ENCODE measurements at places on chromosomes 1 and 21. TPM values are rescaled to one million over a fixed set of nuclear protein-coding genes. Genes with fewer than 3 reads are reported as not detected.
A peak's percentile ranks its signal among the peaks of the same experiment; 100 is the strongest.

CFAP45 gene
- total RNA-seq = not detected

- no peak overlapping the region for H3K4me3 ChIP-seq
- DNase-seq = no peak
- no peaks in the 10 kb centered on the region for H3K36me3 ChIP-seq
- H3K27ac ChIP-seq = no peak overlapping the region
Observed at GRCh38 chr1:56534130-56534651, 45.2 kb downstream of the PLPP3 start.

ANGPTL3 gene
- not detected for total RNA-seq

GRCh38 chr21:38777531-38777930, 28.2 kb upstream of the ETS2 start:
- H3K36me3 ChIP-seq = no peaks in the 10 kb centered on the region
- no peak overlapping the region for H3K4me3 ChIP-seq
- no peak overlapping the region for H3K27ac ChIP-seq
- no peak for DNase-seq

DNA sequence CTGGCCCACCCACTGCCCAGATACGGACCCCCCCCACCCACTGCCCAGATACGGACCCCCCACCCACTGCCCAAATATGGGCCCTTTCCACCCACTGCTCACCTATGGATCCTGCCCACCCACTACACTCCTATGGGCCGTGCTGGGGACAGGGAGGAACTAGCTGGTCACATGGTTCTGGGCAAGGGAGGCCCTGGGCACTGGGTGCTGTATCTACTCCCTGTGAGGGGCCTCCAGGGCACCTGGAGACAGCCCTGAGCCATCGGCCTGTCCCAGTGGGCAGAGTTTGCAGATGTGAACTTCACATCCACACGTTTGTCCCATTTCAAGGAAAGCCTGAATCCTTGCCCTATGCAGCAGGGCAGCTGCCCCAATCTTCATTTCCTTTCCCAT, 71.4 kb upstream of the COL6A1 start:
- H3K4me3 ChIP-seq = no peak overlapping the region
- no peak overlapping the region for H3K27ac ChIP-seq
- H3K27me3 ChIP-seq = no peaks in the 10 kb centered on the region
- no peaks in the 10 kb centered on the region for H3K4me1 ChIP-seq

GRCh38 chr1:27366113-27366410, 699 bp downstream of the MAP3K6 start:
- H3K27me3 ChIP-seq = no peaks in the 10 kb centered on the region
- peak overlapping the region; percentile 99 for H3K27ac ChIP-seq
- H3K4me3 ChIP-seq = peak overlapping the region; percentile 97
- DNase-seq = no peak

- H3K27me3 ChIP-seq = no peaks in the 10 kb centered on the region
- peaks cover 19% of the 10 kb centered on the region for H3K4me1 ChIP-seq
- no peaks in the 10 kb centered on the region for H3K36me3 ChIP-seq
- H3K27ac ChIP-seq = peak overlapping the region; percentile 14
Observed at GRCh38 chr1:59487335-59488031, 190.6 kb downstream of the FGGY start.

PEX11B gene
- total RNA-seq = 23.6 TPM

DNA sequence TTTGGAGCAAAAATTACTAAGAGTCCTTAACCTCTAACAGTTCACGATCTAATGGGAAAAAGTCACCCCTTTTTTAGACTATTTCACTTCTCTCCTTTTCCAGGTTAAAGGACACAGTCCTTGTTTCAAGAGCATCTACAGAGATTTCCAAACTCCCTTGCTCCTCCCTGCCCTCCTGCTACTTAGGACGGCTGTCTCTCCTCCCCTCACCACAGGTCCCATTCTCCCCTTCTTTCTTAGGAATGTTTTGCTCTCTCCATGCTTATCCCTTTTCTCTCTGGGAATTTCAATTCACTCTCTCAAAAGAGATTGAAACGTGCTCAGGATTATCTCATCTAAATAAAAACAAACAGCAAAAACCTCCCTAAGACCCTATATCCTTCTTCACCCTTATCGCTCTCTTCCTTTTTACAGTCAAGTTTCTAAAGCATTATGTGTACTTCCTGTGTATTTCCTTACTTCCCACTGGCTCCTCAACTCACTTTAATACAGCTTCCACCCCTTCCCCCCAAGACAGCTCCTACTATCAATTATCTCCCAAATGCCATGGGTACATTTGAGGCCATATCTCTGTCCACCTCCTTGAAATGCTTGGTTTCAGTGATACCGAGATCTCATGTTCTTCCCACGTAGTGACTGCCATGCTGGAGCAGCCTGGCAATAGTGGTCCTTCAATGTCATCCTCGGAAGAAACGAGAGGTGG, 43.2 kb upstream of the ZNF281 start:
- DNase-seq = no peak
- no peaks in the 10 kb centered on the region for H3K36me3 ChIP-seq
- no peaks in the 10 kb centered on the region for H3K4me1 ChIP-seq
- no peak overlapping the region for H3K4me3 ChIP-seq
- no peak overlapping the region for H3K27ac ChIP-seq

- no peak overlapping the region for H3K4me3 ChIP-seq
- H3K27ac ChIP-seq = no peak overlapping the region
- H3K4me1 ChIP-seq = no peaks in the 10 kb centered on the region
- H3K27me3 ChIP-seq = no peaks in the 10 kb centered on the region
- DNase-seq = no peak
Observed at GRCh38 chr21:44397431-44398031, 44.1 kb downstream of the TRPM2 start.

GRCh38 chr1:111290630-111291029, at the start of gene CHIA:
TSS of gene CHIA (plus strand) at chr1:111290851. CDS start at chr1:111310468, 19,617 bp downstream.
- H3K36me3 ChIP-seq = no peaks in the 10 kb centered on the region
- no peak within 1 kb of the TSS for H3K4me3 ChIP-seq
- no peaks in the 10 kb centered on the region for H3K4me1 ChIP-seq
- no peak for DNase-seq
- no peak within 1 kb of the TSS for H3K27ac ChIP-seq

DNA sequence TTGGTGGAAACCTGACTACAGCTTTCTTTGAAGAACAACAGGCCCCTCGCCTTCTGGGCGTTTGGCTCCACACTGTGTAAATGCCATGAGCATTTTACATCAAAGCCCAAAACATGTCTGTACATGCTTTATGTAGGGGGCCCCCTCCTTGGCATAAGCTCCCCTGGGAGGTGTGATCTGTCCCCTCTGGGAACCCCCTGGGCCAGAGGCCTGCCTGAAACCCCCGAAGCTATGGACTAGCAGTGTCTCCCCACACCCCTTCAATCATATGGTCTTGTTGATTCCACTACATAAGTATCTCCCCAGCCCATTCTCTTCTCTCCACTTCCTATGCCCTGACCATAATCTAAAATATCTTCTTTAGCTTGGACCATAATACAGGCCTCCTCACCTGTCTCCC, 241.5 kb downstream of the C1orf94 start:
- no peak for DNase-seq
- no peaks in the 10 kb centered on the region for H3K27me3 ChIP-seq
- H3K27ac ChIP-seq = no peak overlapping the region
- H3K36me3 ChIP-seq = no peaks in the 10 kb centered on the region
- peaks cover 6% of the 10 kb centered on the region for H3K4me1 ChIP-seq
- no peak overlapping the region for H3K4me3 ChIP-seq

- H3K27me3 ChIP-seq = no peaks in the 10 kb centered on the region
- H3K4me3 ChIP-seq = no peak overlapping the region
- no peak for DNase-seq
- H3K36me3 ChIP-seq = no peaks in the 10 kb centered on the region
- H3K27ac ChIP-seq = no peak overlapping the region
Observed at GRCh38 chr1:199762572-199762971, 264.9 kb upstream of the NR5A2 start.

DNA sequence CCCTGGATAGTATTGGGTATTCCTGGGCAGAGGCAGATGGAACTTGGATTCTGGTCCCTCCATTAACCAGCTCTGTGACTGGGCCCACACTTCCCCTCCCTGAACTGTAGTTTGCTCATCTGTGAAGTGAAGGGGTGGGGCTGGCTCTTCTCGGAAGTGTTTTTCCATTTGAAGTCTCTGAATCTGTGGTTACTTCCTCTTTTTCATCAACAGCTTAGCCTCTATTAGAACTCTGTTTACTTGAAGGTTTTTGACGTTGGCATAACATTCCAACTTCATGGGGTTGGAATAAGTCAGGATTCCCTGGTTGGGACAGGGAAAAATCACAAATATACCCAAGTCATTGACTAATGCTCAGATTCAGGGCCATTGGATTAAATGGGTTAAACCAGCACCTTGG, 3.6 kb downstream of the KIAA0040 start:
- DNase-seq = no peak
- peaks cover 87% of the 10 kb centered on the region for H3K4me1 ChIP-seq
- no peaks in the 10 kb centered on the region for H3K36me3 ChIP-seq

DNA sequence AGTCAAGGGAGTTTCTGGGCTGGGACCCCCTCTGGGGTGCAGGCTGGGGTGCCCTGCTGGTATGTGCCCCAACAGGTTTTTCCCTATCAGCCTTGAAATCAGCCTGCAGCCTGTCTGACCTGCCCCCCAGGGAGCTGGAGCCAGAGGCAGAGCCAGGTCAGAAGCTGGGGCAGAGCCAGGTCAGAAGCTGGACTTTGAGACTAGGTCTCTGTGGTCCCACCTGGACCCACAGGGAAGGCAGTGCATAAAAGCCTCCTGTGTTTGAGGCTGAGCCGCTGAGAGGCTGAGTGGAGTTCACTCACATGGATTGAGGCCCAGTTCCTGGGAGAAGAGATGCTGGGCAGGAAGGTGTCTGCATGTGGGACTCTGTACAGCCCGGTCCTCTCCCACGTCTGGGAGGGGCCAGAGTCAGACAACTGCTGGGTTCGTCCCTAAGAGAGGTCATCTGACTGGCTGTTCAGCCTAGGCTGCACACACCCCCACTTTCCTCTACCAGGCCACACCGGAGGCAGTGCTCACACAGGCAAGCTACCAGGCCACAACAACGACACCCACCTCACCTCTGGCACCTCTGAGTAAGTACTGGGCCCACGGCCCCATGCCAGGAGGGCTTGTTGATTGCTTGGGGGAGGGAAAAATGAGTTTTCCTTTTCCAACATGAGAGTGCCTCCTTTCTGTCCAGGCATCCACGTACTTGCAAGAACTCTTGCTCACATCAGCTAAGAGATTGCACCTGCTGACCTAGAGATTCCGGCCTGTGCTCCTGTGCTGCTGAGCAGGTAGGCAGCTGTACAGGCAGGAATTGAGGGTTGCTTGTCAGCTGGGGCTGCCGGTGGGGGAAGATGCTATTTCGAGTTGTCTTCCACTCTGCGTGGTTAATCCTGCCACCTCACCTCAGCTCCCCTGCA, at the start of gene ANXA9:
Gene ANXA9 (plus strand): TSS at position 488 of the 908 bp plus-strand sequence. CDS start 814 bp downstream, outside the sequence.
- no peaks in the 10 kb centered on the region for H3K27me3 ChIP-seq
- H3K4me1 ChIP-seq = peaks cover 22% of the 10 kb centered on the region
- H3K36me3 ChIP-seq = no peaks in the 10 kb centered on the region
- no peak within 1 kb of the TSS for H3K4me3 ChIP-seq
- no peak for DNase-seq

F5 gene
- 3.9 TPM for total RNA-seq

E2F2 gene
- total RNA-seq = 2.9 TPM

GRCh38 chr1:234683127-234683860, 73.3 kb upstream of the IRF2BP2 start:
- peak overlapping the region; percentile 26 for H3K27ac ChIP-seq
- H3K4me1 ChIP-seq = peaks cover 20% of the 10 kb centered on the region
- DNase-seq = peak; percentile 69
- H3K36me3 ChIP-seq = no peaks in the 10 kb centered on the region
- H3K27me3 ChIP-seq = no peaks in the 10 kb centered on the region

DNA sequence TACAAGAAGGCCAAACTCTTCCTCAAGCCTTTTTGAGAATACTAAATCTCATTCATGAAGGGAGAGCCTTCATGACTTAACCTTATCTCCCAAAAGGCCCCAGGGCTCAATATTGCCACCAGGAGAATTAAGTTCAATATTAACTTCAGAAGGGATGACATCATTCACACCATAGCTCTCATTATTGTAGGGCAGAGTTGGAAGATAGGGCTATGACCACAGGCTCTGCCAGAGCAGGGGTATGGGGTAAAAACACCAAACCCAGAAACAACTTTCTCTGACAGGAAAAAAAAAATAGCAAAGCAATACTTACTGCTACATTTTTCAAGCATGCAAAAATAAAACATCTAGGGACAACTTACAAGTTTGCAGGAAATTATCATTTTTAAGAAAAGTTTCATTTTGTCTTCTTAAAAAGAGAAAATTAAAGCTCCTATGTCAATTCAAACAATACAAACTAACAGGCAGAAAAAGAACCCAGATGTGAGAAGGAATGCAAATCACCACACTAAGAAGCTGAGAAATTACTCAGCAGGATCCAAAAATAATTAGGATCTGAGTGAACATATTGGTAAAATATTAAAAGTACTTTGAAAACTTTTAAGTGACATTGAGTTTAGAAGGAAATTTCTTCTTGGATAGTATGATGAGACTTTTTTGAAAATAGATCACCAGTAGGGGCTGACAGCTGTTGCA, 1156.5 kb downstream of the NCAM2 start:
- no peaks in the 10 kb centered on the region for H3K27me3 ChIP-seq
- H3K27ac ChIP-seq = no peak overlapping the region
- no peak for DNase-seq
- no peaks in the 10 kb centered on the region for H3K36me3 ChIP-seq
- H3K4me1 ChIP-seq = no peaks in the 10 kb centered on the region
- no peak overlapping the region for H3K4me3 ChIP-seq

SRM gene
- total RNA-seq = 68.0 TPM

GRCh38 chr1:192153276-192153675, 5.0 kb upstream of the RGS18 start:
- no peaks in the 10 kb centered on the region for H3K4me1 ChIP-seq
- no peaks in the 10 kb centered on the region for H3K36me3 ChIP-seq
- no peak overlapping the region for H3K27ac ChIP-seq
- no peak overlapping the region for H3K4me3 ChIP-seq
- DNase-seq = no peak

CNIH3 gene
- not detected for total RNA-seq

- no peaks in the 10 kb centered on the region for H3K4me1 ChIP-seq
- no peaks in the 10 kb centered on the region for H3K27me3 ChIP-seq
- no peak overlapping the region for H3K4me3 ChIP-seq
- no peak overlapping the region for H3K27ac ChIP-seq
Observed at GRCh38 chr1:80047791-80048190, 1041.3 kb upstream of the ADGRL4 start.

- DNase-seq = no peak
- peaks cover 25% of the 10 kb centered on the region for H3K4me1 ChIP-seq
- H3K27ac ChIP-seq = no peak overlapping the region
- H3K4me3 ChIP-seq = no peak overlapping the region
- no peaks in the 10 kb centered on the region for H3K36me3 ChIP-seq
Observed at GRCh38 chr1:155022136-155022926, 11.2 kb downstream of the DCST2 start.

GRCh38 chr1:151739590-151740355, 18.5 kb downstream of the RIIAD1 start:
- DNase-seq = peak; percentile 56
- no peaks in the 10 kb centered on the region for H3K27me3 ChIP-seq
- H3K4me1 ChIP-seq = no peaks in the 10 kb centered on the region
- H3K36me3 ChIP-seq = no peaks in the 10 kb centered on the region
- no peak overlapping the region for H3K4me3 ChIP-seq

Measured in vagina (tissue), 2 donors.